ENCODE measurements at places on chromosomes 11 and 22.

GRCh38 chr22:24514241-24515026 is 19.3 kb downstream of the UPB1 start:
- no peak for DNase-seq

DNA sequence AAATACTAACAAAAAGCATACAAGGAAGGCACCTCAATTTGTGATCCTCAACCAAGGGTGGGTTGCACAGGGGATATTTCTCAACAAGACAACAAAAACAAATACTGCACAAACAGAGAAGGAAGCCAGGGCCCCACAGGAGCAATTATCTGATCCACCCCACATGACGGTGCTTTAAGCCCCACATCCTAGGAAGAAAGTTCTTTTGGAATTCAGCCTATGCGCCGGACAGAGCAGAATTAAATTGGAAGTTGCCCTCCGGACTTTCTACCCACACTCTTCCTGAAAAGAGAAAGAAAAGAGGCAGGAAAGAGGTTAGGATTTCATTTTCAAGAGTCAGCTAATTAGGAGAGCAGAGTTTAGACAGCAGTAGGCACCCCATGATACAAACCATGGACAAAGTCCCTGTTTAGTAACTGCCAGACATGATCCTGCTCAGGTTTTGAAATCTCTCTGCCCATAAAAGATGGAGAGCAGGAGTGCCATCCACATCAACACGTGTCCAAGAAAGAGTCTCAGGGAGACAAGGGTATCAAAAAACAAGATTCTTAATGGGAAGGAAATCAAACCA is 40.6 kb downstream of the OSBP start:
- DNase-seq: no peak

DNA sequence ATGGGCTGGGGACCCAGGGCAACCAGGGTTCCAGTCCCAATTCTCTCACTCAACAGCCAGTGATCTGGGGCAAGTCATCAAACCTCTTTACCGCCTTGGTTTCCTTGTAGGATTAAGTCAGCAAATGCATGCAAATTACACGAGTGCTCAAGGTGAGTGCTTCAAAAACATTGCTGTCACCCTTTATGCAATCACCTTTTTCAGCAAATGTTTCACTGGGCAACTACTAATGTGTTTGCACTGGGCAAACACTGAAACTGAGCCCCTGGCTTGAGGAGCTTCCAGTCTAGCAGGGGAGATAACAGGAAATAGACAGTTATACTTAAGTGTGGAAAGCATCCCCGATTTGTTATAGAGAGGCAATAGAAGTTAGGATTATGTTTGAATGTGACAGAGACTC is 37.7 kb upstream of the DMC1 start:
- no peak for DNase-seq

GRCh38 chr11:114141863-114142580 is 82.5 kb downstream of the ZBTB16 start:
- DNase-seq: no peak

DNA sequence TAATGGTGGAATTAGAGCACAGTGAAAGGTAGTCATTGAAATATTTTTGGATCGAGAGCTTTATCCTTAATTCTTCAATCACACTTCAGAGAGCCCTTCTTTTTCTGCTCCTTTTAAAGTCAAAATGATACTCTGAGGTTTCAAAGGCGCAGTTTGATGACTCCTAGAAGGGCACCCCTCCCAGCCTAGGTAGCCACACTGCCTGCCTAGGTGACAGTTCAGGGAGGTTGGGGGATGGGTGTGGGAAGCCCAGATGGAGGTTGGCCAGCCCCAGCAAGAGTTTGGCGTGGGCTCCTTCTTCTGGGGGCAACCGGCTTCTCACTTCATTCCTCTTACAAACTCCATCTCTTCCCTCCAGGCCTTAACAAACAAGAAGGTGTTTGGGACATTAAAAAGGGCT is 28.6 kb upstream of the PHF21A start:
- DNase-seq: no peak
